NCI-H2107 (cell line): ENCODE measurements at places on chromosomes 5 and 9.

- DNase-seq: no peak
Observed at GRCh38 chr9:133711428-133712220, 26.5 kb downstream of the SARDH start.

DNA sequence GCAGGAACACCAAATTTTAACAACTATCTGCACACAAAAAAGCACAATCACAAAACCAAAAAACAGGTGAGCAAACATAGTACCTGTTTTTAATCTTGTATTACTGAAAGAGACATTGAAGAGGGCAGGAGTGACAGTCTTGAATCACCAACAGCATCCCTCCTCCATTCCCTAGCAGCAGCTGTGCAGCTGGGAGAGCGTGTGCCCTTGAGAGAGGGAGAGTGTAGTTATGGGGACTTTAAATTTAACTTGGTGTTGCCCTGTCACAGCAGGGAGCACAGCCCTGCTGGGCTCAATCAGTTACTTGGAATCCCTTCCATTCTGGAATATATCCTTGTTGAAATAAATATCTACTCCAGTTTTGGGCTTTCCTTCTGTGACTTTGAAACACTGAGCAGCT, 1938.7 kb upstream of the NUDT12 start:
- no peak for DNase-seq

DNA sequence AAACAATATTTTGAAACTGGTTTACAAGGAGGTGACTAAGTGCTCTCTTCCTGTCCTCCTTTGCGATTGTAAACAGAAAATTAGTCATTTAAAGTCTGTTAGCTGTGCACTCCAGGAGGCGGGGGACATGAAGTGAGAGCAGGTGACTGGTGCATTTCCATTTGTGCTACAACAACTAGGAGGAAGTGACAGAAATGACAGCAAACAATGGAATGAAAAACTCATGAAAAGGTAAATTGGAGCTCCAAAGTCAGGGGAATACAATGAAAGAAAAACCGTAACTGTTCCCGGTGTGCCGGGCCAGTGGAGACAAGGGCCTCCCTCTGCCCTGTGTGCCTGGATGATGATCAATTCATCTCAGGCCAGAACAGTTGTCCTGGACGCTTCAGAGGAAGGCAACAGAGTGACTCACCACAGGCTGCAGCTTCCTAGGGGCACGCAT, 439.9 kb downstream of the GADD45G start:
- DNase-seq: no peak

- DNase-seq: no peak
Observed at GRCh38 chr9:134065612-134066419, 2.0 kb downstream of the BRD3 start.

GRCh38 chr9:137762414-137763061, 115.0 kb upstream of the CACNA1B start:
- no peak for DNase-seq

DNA sequence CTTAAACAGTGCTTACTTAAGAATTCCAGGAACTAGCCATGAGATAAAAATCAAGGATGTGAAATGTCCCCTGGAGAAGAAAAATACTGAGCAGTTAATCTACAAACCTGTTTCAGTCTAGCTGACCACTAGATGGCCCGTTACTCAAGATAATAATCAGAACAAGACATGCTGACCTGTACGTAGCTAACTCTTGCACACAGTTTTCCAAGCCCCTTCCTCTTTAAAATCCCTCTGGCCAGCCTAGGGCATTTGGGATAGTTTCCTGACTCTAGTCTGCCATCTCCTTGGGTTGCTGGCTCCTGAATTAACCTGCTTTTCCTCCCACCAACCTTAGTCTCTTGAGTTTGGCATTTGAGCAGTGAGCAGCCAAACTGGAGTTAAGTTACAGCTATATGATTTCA, 59.2 kb upstream of the TRAF1 start:
- peak; percentile 10 for DNase-seq

DNA sequence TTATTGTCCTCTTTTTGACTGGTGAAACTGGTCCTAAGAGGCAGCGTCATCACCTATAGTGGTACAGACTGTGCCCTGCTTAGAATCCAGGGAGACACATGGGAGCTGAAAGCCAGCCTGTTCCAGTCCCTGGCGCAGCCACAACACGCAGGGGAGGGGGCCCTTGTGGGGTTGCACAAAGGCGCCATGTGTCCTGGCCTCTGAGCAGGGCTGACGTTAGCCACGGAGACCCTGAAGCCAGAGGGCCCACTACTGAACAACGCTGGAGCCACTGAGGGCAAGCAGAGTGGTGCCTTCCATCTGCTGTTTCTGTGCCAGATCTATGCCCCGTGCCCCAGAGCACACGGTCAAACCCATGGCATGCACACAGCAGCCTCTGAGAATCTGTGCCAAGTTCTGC, 147.3 kb downstream of the ACTL7B start:
- DNase-seq: no peak

DNA sequence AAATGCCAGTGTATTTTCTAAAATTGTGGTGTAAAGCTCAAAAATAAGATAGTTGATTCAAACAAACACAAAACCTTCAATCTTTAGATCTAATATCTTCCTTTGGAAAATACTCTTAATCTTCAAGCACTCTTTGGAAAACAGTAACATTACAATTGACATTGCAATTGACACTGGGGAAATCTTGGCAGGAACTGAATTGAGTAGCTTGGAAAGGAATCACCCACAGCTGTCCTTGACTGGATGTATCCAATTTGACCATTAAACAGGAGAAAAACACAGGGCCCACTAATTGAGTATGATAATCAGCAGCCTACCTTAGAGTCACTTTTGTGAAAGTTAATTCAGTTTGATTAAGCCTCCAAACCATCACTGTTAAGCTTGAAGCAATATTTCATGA, 776.7 kb downstream of the DTWD2 start:
- no peak for DNase-seq

- DNase-seq: no peak
Observed at GRCh38 chr9:13268469-13268868, 11.0 kb downstream of the MPDZ start.

GRCh38 chr9:13932528-13933267, 381.2 kb downstream of the NFIB start:
- DNase-seq: no peak

DNA sequence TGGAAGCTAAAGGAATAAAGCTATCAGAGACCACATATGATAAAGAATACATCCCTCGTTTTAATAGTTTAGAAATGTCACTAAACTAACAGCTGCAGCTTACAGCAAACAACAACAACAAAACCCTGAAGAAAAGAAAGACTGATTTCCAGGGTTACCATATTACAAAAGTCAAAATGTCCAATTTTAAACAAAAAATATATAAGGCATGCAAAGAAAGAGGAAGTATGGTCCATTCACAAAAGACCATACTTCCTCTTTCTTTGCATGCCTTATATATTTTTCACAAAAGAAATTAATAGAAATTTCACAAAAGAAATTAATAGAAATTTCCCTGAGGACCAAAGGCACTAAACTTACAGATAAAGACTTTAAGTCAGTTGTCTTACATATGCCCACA, 354.2 kb downstream of the ARL15 start:
- DNase-seq: no peak

- no peak for DNase-seq
Observed at GRCh38 chr9:83633255-83633654, 10.3 kb downstream of the IDNK start.

- no peak for DNase-seq
Observed at GRCh38 chr5:71969460-71969859, 137.8 kb upstream of the MAP1B start.

DNA sequence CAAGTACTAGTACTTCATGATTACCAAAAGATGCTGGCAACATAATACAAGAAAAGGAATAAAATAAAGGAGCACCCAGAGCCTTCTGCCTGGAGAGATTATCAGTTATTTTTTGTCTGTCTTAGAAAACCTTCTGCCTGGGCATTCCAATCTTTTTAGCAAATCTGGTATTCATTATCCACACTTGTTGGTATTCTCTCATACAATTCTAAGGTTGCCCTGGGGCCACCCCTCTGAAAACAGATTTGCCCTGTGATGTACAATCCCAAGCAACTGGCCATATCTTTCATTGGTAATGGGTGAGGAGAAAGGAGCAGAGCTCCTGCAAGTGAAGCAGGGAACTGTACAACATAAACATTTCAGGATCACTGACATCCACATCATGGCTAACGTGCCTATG, 47.8 kb downstream of the WDR41 start:
- no peak for DNase-seq

GRCh38 chr9:14511452-14511851, 181.8 kb downstream of the ZDHHC21 start:
- no peak for DNase-seq
